ENCODE measurements at places on chromosomes 4 and X.

- H3K27ac ChIP-seq = peak overlapping the region; percentile 18
- ATAC-seq = no peak
- H3K4me1 ChIP-seq = peaks cover 7% of the 10 kb centered on the region
- no peaks in the 10 kb centered on the region for H3K27me3 ChIP-seq
Measured at GRCh38 chr4:174152717-174153466, 130.6 kb downstream of the FBXO8 start.

DNA sequence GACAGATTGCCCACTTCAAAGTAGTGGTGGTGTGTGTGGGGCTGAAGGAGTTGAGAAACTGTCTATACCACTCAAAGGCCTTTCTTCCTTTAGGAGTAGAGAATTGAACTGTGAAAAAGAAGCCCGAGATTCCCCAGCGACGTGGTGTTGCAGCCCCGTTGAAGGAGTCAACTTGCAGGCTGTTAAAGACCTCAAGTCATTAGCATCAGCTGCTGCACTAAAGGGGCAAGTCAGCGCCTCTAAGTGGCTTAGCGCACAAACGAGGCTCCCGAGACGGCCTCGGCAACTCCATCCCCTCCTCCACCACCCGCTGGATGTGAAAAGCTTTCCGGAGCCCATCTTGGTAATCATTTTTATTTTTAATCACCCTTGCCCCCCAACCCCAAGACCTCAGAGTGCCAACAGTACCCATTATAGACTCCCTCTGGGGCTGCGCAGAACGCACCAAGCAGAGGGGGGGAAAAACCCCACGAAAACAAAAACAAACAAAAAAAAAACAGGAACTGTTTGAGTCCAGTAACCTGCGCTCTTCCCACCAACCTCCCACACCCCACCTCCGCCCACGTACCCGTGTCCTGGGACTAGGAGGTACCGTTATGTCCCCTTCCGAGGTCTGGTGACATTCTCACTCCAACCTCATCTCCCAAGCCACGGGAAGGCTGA lies 913 bp upstream of the PRDM8 start:
- no peaks in the 10 kb centered on the region for H3K27me3 ChIP-seq
- peak overlapping the region; percentile 22 for H3K27ac ChIP-seq
- ATAC-seq = no peak
- no peak overlapping the region for H3K4me3 ChIP-seq

GRCh38 chrX:119503484-119503861 lies 35.2 kb downstream of the SLC25A5 start:
- no peak overlapping the region for H3K27ac ChIP-seq
- H3K36me3 ChIP-seq = no peaks in the 10 kb centered on the region
- no peaks in the 10 kb centered on the region for H3K4me1 ChIP-seq
- H3K27me3 ChIP-seq = no peaks in the 10 kb centered on the region

- no peaks in the 10 kb centered on the region for H3K27me3 ChIP-seq
- H3K4me3 ChIP-seq = no peak overlapping the region
- H3K27ac ChIP-seq = no peak overlapping the region
- no peak for ATAC-seq
- no peaks in the 10 kb centered on the region for H3K36me3 ChIP-seq
Measured at GRCh38 chrX:139446832-139447231, 83.7 kb upstream of the F9 start.

DNA sequence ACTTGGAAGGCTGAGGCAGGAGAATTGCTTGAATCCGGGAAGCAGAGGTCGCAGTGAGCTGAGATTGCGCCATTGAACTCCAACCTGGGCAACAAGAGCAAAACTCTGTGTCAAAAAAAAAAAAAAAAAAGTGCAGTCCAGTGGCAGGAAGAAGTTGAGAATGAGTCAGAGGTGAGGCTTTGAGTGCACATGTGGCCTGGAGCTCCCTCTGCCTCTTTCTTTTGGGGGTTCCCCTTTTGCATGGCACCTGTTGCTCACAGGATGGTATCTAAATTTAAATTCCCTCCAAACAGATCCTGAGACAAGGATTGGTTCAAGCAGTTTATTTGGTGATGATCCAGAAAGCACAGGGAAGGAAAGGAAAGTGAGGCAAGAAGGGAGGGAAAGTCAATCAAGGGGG lies 151.4 kb upstream of the STX18 start:
- H3K36me3 ChIP-seq = peaks cover 14% of the 10 kb centered on the region
- H3K4me1 ChIP-seq = no peaks in the 10 kb centered on the region
- no peak overlapping the region for H3K4me3 ChIP-seq
- no peak overlapping the region for H3K27ac ChIP-seq
- no peaks in the 10 kb centered on the region for H3K27me3 ChIP-seq

DNA sequence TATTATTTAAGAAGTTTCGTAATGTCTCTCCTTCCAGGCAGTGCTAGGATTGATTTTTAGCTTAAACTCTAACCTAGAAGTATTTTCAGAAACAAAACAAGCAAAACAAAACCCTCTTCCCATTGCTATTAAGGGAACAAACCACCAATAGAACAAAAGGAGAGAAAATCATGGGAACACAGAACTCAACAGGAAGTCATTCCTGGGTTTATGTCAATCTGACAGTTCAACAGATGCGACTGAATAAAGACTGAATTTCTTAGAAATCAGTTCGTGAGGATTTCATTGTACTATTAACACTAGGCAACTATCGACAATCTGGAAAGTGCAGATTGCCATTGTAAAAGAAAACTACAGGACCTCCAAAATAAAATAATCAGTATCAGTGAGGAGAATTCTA lies 229.1 kb upstream of the SMIM31 start:
- H3K27ac ChIP-seq = no peak overlapping the region
- no peaks in the 10 kb centered on the region for H3K36me3 ChIP-seq
- H3K4me1 ChIP-seq = no peaks in the 10 kb centered on the region

DNA sequence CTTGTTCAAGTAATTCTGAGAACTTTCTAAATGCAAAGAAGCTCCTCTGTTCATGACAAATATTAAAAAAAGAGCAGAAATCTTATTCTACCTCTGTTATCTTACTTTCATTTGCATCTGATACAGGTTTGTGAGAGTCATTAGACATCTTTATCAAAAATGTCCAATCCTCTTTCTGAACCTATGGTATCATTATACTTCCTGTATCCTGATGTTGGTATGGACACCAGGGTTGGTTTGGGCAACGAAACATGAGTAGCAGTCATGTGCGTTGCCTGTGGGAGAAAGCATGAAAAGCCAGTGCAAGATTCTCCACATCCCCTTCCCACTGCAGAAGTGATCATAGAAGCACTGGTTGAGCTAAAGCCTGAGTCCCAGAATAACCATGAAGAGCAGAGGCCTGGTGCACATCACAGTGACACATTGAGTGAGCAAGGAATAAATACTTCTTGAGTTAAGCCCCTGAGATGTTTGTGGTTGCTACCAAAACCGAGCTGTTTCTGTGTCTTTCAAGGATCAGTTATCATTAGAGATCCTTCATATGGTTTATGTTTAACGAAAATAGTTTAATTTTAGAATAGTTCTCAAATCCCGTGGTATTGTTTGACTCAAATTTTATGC lies 197.2 kb downstream of the BANK1 start:
- H3K4me1 ChIP-seq = no peaks in the 10 kb centered on the region
- H3K27ac ChIP-seq = no peak overlapping the region
- ATAC-seq = no peak
- no peak overlapping the region for H3K4me3 ChIP-seq

DNA sequence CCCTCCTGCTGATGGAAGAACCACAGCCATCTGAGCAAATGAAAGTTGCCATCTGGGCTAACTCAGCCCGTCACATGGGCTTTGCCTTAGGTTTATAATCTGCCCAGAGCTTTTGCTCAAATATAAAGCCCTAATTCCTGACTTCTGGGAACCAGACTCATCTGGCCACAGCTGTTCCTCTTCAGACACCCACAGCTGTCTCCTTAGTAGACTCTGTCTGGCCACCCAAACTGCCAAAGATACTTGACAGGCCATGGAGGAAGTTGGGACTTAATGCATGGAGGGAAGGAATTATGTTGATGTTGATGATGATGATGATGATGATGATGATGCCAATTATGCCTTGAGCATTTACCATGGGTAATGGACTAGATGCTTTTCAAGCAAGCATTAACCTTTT lies 8.0 kb downstream of the LGI2 start:
- ATAC-seq = no peak
- no peak overlapping the region for H3K27ac ChIP-seq
- no peak overlapping the region for H3K4me3 ChIP-seq
- H3K4me1 ChIP-seq = no peaks in the 10 kb centered on the region
- H3K27me3 ChIP-seq = no peaks in the 10 kb centered on the region
- H3K36me3 ChIP-seq = peaks cover 46% of the 10 kb centered on the region

- H3K27me3 ChIP-seq = no peaks in the 10 kb centered on the region
- peak overlapping the region; percentile 57 for H3K4me3 ChIP-seq
- peak; percentile 92 for ATAC-seq
- peak overlapping the region; percentile 56 for H3K27ac ChIP-seq
Measured at GRCh38 chrX:39688576-39689375, 409.0 kb downstream of the BCOR start.

- H3K27me3 ChIP-seq = no peaks in the 10 kb centered on the region
- no peaks in the 10 kb centered on the region for H3K4me1 ChIP-seq
- no peak for ATAC-seq
Measured at GRCh38 chr4:73343432-73343831, 60.7 kb upstream of the ALB start.

- H3K4me1 ChIP-seq = no peaks in the 10 kb centered on the region
- no peaks in the 10 kb centered on the region for H3K36me3 ChIP-seq
- ATAC-seq = no peak
- H3K27me3 ChIP-seq = no peaks in the 10 kb centered on the region
- H3K27ac ChIP-seq = no peak overlapping the region
Measured at GRCh38 chrX:141467442-141467841, 117.1 kb downstream of the SPANXA1 start.

- no peak for ATAC-seq
- no peak overlapping the region for H3K4me3 ChIP-seq
- no peak overlapping the region for H3K27ac ChIP-seq
- H3K4me1 ChIP-seq = no peaks in the 10 kb centered on the region
- H3K27me3 ChIP-seq = no peaks in the 10 kb centered on the region
Measured at GRCh38 chrX:7100022-7100421, 47.5 kb upstream of the STS start.

DNA sequence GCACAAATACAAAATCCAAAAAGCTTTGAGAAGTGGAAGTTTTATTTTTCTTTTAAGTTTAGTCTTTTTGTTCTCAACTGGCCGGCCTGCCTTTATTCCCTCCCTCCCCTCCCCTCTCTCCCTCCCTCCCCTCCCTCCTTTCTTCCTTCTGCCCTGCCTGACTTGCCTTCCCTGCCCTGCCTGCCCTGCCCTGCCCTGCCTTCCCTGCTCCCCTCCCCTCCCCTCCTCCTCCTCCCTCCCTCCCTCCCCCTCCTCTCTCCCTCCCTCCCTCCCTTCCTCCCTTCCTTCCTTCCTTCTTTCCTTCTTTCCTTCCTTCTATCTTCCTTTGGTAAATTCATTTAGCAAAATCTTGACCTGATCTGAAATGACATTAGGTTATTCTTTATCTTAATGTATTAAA lies 69.8 kb upstream of the LIMCH1 start:
- H3K27me3 ChIP-seq = no peaks in the 10 kb centered on the region
- no peaks in the 10 kb centered on the region for H3K36me3 ChIP-seq
- H3K27ac ChIP-seq = no peak overlapping the region
- no peaks in the 10 kb centered on the region for H3K4me1 ChIP-seq
